ENCODE measurements at places on chromosomes 2 and 18. TPM values are rescaled to one million over a fixed set of nuclear protein-coding genes. Genes with fewer than 3 reads are reported as not detected.

DNA sequence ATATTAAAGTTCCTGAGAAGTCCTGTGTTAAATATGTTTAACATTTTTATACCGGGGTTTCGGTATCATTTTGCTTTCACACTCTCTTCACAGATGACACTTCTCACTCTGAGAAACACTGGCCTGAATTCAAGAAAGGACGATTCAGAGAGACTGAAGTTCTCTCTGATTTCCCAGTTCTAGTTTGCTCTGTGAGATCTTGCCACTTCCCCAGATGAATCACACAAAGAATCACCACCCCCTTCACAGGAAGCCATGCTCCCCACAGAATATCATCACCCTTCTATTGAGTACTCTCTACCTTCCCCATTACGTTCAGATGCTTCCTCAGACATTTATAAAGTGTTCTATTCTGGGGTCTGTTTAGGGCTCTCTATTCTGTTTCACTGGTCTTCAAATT lies 16.1 kb upstream of the CD207 start:
- peaks cover 20% of the 10 kb centered on the region for H3K4me1 ChIP-seq
- DNase-seq: no peak
- peaks cover 5% of the 10 kb centered on the region for H3K27me3 ChIP-seq
- H3K36me3 ChIP-seq: no peaks in the 10 kb centered on the region
- H3K4me3 ChIP-seq: peak overlapping the region; percentile 17

TBR1 gene
- 0.08 TPM for total RNA-seq

DNA sequence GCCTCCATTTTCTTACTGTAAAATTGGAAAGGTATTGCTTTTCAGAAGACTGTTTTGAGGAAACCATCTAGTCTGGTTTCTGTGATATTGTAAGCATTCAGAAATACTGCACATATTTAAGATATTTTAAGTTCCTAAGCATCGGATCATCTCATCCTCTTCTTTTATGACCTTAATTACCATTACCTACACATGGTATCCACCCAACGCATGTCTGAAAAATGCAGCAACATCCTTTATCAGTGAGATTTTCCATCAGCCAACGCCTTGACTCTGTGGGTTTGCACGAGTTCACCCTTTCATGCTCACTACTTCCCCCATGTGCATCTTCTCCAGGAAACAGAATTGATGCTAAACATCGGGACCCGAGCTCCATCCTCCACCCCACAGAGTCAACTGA lies 84.3 kb downstream of the COL4A4 start:
- H3K4me1 ChIP-seq: no peaks in the 10 kb centered on the region
- no peak for DNase-seq
- H3K36me3 ChIP-seq: no peaks in the 10 kb centered on the region
- no peak overlapping the region for H3K27ac ChIP-seq
- H3K4me3 ChIP-seq: no peak overlapping the region

SCYGR8 gene
- not detected for total RNA-seq

- H3K4me1 ChIP-seq: no peaks in the 10 kb centered on the region
- no peak for DNase-seq
- H3K36me3 ChIP-seq: peaks cover 20% of the 10 kb centered on the region
- H3K27me3 ChIP-seq: peaks cover 9% of the 10 kb centered on the region
These were observed 155.0 kb downstream of the EIPR1 start for GRCh38 chr2:3222636-3223035.

RAPH1 gene
- total RNA-seq: 74.1 TPM

DNA sequence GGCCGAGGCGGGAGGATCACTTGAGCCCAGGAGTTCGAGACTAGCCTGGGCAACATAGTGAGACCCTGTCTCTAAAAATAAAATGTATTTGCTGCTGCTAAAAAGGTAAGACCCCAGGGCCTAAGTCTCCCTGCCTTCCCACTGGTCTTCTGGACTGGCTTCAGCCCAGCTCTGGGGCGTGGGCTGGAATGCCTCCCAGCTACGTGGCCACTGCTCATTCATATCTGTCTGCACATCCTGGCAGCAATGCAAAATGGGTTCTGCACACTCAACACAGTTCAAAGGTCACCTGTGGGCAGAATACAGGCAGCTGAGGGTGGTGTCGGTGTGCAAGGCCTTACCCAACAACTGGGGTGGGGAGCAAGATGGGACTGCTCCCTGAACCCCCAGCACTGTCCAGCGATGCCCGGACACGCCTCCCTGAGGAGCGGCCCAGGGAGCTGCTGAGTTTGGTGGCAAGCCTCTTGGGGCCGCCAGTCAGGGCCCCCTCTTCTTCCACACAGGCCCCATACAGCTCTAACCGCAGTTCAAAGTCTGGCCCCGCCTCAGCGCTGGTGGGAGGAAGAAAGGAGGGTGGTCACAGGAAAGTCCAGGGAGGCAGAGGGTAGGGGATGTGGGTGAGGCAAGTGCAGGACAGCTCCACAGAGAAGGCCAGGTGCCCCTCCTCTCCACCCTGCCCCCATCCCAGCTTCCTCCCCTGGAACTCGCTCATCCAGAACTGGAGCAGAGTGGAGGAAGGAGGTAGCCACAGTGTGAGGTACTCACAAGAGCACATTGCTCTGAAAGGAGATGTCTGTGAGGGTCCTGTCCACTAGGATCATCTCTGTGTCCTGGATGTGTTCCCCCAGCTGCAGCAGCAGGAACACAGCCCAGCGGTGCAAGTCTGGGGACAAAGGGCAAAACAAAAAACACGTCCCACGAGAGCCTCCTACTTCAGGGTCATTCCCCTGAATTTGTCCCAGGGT lies 8.2 kb downstream of the WDR54 start:
- peaks cover 14% of the 10 kb centered on the region for H3K4me1 ChIP-seq
- H3K4me3 ChIP-seq: no peak overlapping the region
- peak overlapping the region; percentile 42 for H3K27ac ChIP-seq

DNA sequence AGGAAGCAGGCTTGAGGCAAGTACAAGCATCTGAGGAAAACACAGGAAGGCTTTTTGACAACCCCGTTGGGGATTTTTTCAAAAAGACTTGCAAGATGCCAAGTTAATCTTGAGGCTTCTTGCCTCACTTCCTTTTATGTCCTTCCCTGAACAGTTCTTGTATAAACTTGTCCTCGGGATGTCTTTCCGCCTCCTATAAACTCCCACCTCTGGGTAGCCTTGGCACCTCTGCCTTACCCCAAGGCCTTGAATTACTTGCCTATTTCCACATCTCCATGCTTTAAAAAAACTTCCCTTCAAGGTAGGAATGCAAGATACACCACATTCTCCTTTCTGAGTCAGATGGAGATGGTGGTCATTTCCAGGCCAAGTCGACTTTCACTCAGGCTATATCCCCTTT lies 106.4 kb upstream of the RBBP8 start:
- H3K27ac ChIP-seq: no peak overlapping the region
- H3K27me3 ChIP-seq: no peaks in the 10 kb centered on the region
- no peak overlapping the region for H3K4me3 ChIP-seq
- no peak for DNase-seq
- peaks cover 3% of the 10 kb centered on the region for H3K4me1 ChIP-seq
